ENCODE measurements at places on chromosomes 16 and 17.

DNA sequence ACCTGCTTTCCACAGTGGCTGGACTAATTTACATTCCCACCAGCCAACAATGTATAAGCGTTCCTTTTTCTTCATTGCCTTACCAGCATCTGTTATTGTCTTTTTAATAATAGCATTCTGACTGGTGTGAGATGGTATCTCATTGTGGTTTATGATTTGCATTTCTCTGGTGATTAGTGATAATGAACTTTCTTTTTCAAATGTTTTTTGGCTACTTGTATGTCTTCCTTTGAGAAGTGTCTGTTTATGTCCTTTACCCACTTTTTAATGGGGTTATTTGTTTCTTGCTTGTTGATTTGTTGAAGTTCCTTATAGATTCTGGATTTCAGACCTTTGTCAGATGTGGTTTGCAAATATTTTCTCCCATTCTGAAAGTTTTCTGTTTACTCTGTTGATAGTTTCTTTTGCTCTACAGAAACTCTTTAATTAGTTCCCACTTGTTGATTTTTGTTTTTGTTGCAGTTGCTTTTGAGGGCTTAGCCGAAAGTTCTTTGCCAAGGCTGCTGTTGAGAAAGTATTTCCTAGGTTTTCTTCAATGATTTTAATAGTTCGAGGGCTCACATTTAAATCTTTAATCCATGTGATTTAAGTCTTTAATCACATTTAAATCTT, 26.8 kb downstream of the ITGAM start:
- DNase-seq, result no peak

DNA sequence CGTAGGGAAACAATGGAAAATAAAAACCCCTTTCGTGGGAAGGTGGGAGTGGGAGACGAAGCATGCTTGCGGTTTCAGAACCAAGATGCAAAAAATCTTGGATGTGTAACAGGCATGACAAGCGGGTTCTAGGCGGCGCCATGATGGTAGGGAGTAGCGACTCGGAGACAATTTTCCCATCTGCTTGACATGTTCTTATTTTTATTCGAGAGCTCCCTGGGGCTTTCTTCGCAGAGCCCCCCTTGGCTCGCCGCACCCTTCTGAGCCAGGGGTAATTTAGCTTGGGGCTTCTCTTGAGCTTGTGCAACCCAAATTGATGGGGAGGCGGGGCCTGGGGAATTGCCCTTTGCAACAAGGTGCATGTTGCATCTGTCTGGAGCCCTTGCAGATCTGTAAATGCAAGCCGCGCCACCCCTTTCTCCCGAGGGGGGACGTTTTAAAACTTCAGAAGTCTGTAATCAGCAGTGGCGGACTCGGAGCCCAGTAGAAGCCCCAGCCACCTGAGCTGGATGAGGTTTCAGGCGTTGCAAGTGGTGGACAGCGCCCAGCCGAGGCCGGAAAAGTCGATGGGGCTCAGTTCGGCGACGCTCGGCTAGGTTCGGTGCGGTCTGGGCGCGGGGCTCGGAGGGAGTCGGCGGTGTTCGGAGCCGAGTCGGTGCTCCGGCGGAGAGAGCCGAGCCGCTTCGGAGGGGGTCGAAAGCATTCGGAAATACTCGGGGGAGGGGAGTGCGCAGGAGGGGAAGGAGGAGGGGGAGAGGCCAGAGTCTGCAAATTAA, 2.9 kb downstream of the GNAO1 start:
- DNase-seq, result peak; percentile 49

GRCh38 chr16:77330332-77331042, 104.3 kb downstream of the ADAMTS18 start:
- no peak for DNase-seq

DNA sequence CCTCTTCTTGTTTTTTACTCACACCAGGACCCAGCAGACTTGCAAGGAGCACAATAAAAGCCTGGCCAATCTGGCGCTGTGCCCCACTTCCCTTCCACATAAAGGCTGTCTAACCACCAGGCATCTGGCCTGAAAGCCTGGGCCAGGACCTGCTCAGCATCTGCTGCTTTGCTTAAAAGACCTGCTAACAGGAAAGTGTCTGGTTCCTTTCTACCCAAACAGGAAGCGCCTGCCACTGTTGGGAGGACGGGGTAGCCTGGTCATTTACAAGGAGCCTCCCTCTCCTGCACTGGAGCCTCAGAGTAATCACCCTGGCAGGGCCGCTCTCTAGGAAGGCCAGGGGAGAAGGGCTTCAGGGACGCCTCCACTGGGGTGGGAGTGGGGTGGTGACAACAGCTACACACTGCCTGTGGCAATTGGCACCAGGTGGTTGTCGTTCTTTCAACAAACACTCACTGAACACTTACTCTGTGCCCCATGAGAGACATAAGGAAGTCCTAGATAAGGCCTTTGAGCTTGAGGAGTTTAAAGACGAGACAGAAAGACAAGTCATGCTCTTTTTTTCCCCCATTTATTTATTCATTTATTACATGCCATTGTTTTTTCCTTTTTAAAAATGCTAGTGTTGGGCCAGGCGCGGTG, 6.3 kb upstream of the MMP28 start:
- DNase-seq, result no peak

- DNase-seq, result no peak
Observed at GRCh38 chr17:77246110-77247047, 105.6 kb downstream of the SEC14L1 start.

- no peak for DNase-seq
Observed at GRCh38 chr16:77700846-77701245, 21.5 kb upstream of the NUDT7 start.

DNA sequence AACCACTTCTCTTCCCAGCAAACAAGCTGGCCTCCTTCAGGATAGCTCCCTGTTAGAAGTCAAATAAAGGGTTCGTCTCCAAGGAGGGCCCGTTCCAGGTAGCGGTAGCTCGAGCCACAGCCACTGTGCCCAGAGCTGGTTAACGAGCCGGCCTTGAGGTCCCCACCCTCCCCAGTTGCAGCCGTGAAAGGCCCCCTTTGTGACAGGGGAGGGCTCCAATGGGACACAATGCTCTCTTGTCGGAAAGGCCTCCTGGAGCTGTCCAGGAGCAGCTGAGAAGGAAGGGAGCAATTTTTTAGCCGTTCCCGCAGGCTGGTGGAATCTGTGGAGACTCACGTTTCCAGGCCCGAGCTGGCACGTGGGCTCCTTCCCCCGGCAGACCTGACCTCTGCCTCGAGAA, 29.9 kb upstream of the FOXF1 start:
- DNase-seq, result no peak

- no peak for DNase-seq
Observed at GRCh38 chr17:44279666-44280391, 11.9 kb upstream of the SLC4A1 start.

DNA sequence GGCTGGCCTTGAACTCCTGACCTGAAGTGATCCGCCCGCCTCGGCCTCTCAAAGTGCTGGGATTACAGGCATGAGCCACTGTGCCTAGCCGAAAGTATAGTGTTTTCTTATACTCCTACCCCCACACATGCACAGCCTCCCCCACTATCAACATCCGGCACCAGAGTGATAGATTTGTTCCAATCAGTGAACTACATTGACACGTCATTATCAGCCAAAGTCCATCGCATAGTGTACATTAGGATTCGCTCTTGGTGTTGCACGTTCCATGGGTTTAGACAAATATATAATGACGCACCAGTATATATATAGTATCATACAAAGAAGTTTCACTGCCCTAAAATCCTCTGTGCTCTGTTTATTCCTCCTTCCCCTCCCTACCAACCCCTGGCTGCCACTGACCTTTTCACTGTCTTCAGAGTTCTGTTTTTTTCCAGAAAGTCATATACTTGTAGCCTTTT, 11.9 kb upstream of the TM4SF5 start:
- DNase-seq, result no peak

GRCh38 chr17:33262266-33263123, 30.6 kb downstream of the ASIC2 start:
- DNase-seq, result no peak

GRCh38 chr17:77596491-77597417, 361.7 kb upstream of the TNRC6C start:
- no peak for DNase-seq

DNA sequence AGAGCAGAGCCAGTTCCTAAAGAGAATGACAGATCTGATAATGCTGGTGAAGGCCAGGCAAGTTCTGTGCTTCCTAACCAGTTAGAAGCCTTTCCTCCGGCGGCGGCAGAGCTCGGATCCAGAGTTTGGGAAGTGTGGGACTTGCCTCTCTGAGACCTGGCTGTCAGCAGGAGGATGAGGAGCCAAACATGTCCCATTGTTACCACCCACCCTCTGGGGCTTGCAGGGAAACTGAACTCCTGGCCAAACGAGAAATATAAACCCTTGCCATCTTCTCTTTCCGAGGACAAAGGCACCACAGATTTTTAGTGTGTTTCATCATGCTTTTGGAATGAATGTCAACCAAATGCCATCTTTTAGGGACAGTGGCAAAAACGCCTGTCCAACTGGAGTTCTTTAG, 80.2 kb upstream of the SMURF2 start:
- no peak for DNase-seq

GRCh38 chr16:79726902-79727301, 126.4 kb upstream of the MAF start:
- no peak for DNase-seq

GRCh38 chr16:23716484-23716883, 3.5 kb upstream of the ERN2 start:
- DNase-seq, result no peak

All from stimulated activated CD8-positive, alpha-beta memory T cell treated with anti-CD3 and anti-CD28 coated beads, Interleukin-7, amount 100 ng/mL, for 24 hours (primary cell).